Left ventricle myocardium inferior (tissue), 1 donor: ENCODE measurements at places on chromosomes 2 and 18. TPM values are rescaled to one million over a fixed set of nuclear protein-coding genes. Genes with fewer than 3 reads are reported as not detected.

Gene KIAA2012
- not detected for total RNA-seq

Gene CENPA
- 2.5 TPM for total RNA-seq

Gene GTF2A1L
- not detected for total RNA-seq

Gene LINC00305
- not detected for total RNA-seq

Gene COL4A3
- 4.4 TPM for total RNA-seq

Gene MAP3K20
- total RNA-seq: 466 TPM

Gene PAX3
- total RNA-seq: 0.30 TPM

Gene CNGA3
- not detected for total RNA-seq

Gene ANKRD62
- total RNA-seq: not detected

Gene CFAP53
- total RNA-seq: 0.16 TPM

Gene KCNG3
- not detected for total RNA-seq

GRCh38 chr2:1793868-1794445 lies 49.6 kb upstream of the PXDN start:
- H3K27me3 ChIP-seq: peaks cover 67% of the 10 kb centered on the region
- no peak overlapping the region for H3K4me3 ChIP-seq
- no peaks in the 10 kb centered on the region for H3K36me3 ChIP-seq
- no peak overlapping the region for H3K27ac ChIP-seq

GRCh38 chr2:182666674-182667314 lies 49.3 kb upstream of the DNAJC10 start:
- no peak overlapping the region for H3K4me3 ChIP-seq
- H3K27me3 ChIP-seq: no peaks in the 10 kb centered on the region
- no peaks in the 10 kb centered on the region for H3K4me1 ChIP-seq
- no peak for DNase-seq

- no peaks in the 10 kb centered on the region for H3K36me3 ChIP-seq
- no peak overlapping the region for H3K4me3 ChIP-seq
Observed at GRCh38 chr18:60966876-60967275, 366.4 kb upstream of the CDH20 start.

GRCh38 chr18:75548353-75548905 lies 120.9 kb upstream of the SMIM21 start:
- no peak for DNase-seq
- H3K4me1 ChIP-seq: no peaks in the 10 kb centered on the region

DNA sequence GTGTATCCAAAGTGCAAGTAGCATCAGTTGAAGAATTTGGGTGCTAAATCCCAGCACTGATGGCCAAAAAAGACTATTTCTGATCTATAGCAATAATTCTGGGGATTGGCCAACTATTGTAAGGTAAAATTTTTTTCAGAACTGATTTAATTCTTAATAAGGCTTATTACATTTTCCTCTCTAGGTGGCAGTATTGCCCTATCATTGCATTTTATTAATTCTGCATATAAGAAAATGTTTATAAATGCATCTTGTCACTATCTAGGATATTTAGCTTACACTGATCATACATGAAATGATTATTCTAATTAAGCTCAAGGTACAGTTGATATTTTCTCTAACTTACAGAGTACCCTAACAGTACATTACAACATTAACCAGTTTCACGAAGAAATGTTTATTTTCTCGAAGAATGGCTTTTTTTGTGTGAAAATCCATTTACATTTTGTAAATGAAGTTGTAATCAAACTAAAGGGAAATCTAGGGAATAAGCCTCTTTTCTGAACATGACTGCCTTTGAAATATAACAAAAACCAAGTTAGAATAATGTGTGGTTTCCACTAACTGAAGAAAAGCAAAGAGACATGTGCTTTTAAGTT lies 11.0 kb downstream of the TTN start:
- H3K36me3 ChIP-seq: peaks cover 63% of the 10 kb centered on the region
- no peak overlapping the region for H3K27ac ChIP-seq
- DNase-seq: no peak
- no peaks in the 10 kb centered on the region for H3K27me3 ChIP-seq
- no peak overlapping the region for H3K4me3 ChIP-seq
- H3K4me1 ChIP-seq: peaks cover 58% of the 10 kb centered on the region

- H3K4me1 ChIP-seq: peaks cover 42% of the 10 kb centered on the region
- no peaks in the 10 kb centered on the region for H3K27me3 ChIP-seq
- H3K27ac ChIP-seq: peak overlapping the region; percentile 59
Observed at GRCh38 chr2:197838579-197838978, 34.2 kb downstream of the PLCL1 start.

DNA sequence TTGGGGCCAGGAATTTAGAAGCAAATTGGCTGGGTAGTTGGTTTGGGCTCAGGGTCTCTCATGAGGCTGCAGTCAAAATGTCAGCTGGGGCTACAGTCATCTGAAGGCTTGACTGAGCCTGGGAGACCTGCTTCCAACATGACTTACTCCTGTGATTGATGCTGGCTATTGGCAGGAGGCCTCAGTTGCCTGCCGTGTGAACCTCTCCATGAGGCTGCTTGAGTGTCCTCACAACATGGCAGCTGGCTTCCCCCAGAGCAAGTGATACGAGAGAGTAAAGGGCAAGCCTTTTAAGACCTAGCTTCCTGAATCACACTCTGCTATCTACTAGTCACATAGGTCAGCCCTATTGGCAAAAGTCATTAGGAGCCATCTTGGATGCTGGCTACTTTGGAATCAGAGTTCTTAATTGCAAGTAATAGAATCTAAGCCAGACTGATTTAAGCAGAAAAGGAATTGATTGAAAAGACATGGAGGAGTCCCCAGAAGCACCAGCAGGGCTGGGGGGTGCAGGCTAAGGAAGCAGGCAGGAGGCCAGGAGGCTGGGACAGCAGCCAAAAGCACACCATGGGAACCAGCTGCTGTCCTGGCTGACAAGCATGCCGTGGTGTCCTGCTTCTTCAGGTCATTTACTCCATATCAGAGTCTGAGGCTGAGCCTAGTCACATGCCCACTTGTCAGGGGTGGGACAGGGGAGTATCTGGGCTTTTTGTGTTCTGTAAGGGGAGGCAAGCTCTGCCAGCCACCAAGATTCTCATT lies 7.8 kb upstream of the GIGYF2 start:
- H3K4me3 ChIP-seq: no peak overlapping the region
- H3K27ac ChIP-seq: peak overlapping the region; percentile 58
- DNase-seq: peak; percentile 65
- no peaks in the 10 kb centered on the region for H3K36me3 ChIP-seq

DNA sequence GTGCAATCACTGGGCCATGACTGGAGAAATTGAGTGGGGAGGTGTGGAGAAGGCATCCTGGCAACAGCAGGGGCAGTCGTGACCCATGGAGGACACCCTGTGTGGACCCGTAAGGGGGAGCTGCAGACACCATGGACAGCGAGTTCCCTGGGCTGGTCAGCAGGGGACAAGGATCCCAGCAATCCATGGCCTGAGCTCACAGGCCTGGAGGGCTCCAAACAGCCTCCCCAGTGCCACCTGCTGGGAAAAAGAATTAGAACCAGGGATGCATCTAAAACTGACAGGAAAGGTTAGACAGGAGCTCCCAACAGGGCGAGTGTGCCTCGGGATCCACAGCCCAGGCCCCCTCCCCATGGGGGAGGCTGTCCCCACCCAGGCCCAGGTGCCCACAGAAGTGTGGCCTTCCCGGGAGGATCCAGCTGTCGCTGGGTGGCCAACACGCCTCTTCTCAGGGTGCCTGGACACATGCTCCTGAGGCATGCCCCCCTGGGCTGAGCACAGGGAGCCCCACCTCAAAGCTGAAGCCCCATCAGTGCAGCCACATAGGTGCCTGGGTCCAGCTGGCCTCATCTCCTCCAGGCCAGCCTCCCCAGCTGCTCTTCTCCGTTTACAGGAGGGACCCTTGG lies 20.5 kb upstream of the KIF1A start:
- H3K27me3 ChIP-seq: peaks cover 68% of the 10 kb centered on the region
- no peak overlapping the region for H3K4me3 ChIP-seq
- no peaks in the 10 kb centered on the region for H3K4me1 ChIP-seq
- DNase-seq: no peak

GRCh38 chr2:1718339-1719220 lies 25.7 kb downstream of the PXDN start:
- no peak overlapping the region for H3K4me3 ChIP-seq
- H3K36me3 ChIP-seq: no peaks in the 10 kb centered on the region
- no peak for DNase-seq
- H3K27ac ChIP-seq: peak overlapping the region; percentile 79

- H3K4me3 ChIP-seq: peak within 1 kb of the TSS; percentile 56
- peaks cover 12% of the 10 kb centered on the region for H3K4me1 ChIP-seq
- peaks cover 78% of the 10 kb centered on the region for H3K27me3 ChIP-seq
- no peaks in the 10 kb centered on the region for H3K36me3 ChIP-seq
- H3K27ac ChIP-seq: no peak within 1 kb of the TSS
- DNase-seq: no peak
Observed at GRCh38 chr2:110732422-110733413, at the start of gene ACOXL. TSS of gene ACOXL (plus strand) at chr2:110732573. CDS start at chr2:110768390, 35,817 bp downstream.

- H3K27me3 ChIP-seq: peaks cover 7% of the 10 kb centered on the region
- no peak overlapping the region for H3K4me3 ChIP-seq
- H3K27ac ChIP-seq: no peak overlapping the region
- no peaks in the 10 kb centered on the region for H3K4me1 ChIP-seq
Observed at GRCh38 chr2:221981912-221982470, 316.8 kb downstream of the PAX3 start.

- H3K36me3 ChIP-seq: no peaks in the 10 kb centered on the region
- no peak overlapping the region for H3K27ac ChIP-seq
- no peak overlapping the region for H3K4me3 ChIP-seq
Observed at GRCh38 chr2:120404941-120405758, 59.2 kb downstream of the INHBB start.

DNA sequence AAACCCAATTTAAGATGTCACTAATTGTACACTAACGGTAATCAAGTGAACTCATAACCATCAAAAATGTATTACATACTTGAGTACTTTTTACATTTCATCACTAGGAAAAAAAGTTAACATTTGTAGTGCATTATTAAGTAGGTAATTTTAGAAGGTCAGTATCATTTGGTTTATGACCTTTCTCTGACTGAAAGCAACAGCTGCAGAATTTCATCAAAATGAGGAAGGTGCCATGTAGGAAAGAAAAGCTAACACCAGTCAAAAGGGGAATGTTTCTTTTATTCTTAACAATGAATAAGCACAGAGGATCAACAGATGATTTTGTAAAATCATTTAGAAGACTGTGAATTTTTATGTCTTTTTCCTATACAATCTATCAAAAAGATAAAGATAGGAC lies 79.0 kb downstream of the PIGN start:
- no peaks in the 10 kb centered on the region for H3K4me1 ChIP-seq
- H3K4me3 ChIP-seq: no peak overlapping the region
- H3K27ac ChIP-seq: no peak overlapping the region
- H3K36me3 ChIP-seq: peaks cover 8% of the 10 kb centered on the region
- no peak for DNase-seq

DNA sequence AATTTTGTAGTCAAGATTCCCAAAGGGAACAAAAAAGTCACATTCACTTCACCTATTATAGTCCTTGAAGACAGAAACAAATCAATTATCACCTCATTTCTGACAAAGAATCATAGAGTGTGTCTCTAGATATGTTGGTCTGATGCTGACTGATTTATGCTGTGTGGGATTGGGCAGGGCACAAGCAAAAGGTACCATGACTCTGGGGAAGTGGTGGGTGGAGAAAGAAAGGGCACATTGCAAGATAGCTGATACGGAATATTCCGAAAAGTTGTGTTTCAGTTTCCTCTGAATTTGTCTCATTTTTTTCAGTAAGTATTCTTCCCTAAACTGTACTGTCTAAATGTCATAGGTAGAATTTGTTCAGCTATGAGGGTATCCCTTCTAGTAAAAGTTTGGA lies 268.0 kb downstream of the MREG start:
- no peak for DNase-seq
- H3K4me1 ChIP-seq: peaks cover 25% of the 10 kb centered on the region
- no peaks in the 10 kb centered on the region for H3K36me3 ChIP-seq
- H3K4me3 ChIP-seq: no peak overlapping the region
- H3K27me3 ChIP-seq: no peaks in the 10 kb centered on the region

GRCh38 chr18:34695310-34695709 lies 14.8 kb upstream of the DTNA start:
- no peaks in the 10 kb centered on the region for H3K27me3 ChIP-seq
- H3K4me1 ChIP-seq: peaks cover 36% of the 10 kb centered on the region
- H3K36me3 ChIP-seq: no peaks in the 10 kb centered on the region

GRCh38 chr2:233501198-233502076 lies 65.1 kb downstream of the USP40 start:
- no peak for DNase-seq
- H3K36me3 ChIP-seq: peaks cover 81% of the 10 kb centered on the region
- H3K4me1 ChIP-seq: peaks cover 22% of the 10 kb centered on the region
- no peaks in the 10 kb centered on the region for H3K27me3 ChIP-seq
- no peak overlapping the region for H3K4me3 ChIP-seq
- no peak overlapping the region for H3K27ac ChIP-seq

DNA sequence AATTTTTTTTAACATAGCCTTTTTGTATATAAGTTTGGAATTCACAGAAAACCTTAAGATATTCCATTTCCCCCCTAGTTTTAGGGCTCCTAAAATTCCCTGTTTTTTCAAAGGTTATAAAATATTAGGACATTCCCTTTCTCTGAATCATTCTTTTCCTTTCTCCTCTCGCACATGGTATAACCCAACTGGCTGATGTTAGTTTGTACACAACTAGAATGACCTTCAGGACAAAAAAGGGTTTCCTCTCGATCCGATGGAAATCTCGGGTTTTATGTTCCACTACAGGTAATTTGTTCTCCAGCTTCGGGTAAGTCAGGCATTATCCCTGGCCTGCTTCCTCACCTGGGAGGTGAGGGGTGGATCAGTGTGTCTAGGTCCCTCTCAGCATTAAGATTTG lies 215.1 kb downstream of the LDLRAD4 start:
- no peaks in the 10 kb centered on the region for H3K27me3 ChIP-seq
- DNase-seq: no peak
- H3K4me1 ChIP-seq: peaks cover 45% of the 10 kb centered on the region
- H3K4me3 ChIP-seq: no peak overlapping the region

DNA sequence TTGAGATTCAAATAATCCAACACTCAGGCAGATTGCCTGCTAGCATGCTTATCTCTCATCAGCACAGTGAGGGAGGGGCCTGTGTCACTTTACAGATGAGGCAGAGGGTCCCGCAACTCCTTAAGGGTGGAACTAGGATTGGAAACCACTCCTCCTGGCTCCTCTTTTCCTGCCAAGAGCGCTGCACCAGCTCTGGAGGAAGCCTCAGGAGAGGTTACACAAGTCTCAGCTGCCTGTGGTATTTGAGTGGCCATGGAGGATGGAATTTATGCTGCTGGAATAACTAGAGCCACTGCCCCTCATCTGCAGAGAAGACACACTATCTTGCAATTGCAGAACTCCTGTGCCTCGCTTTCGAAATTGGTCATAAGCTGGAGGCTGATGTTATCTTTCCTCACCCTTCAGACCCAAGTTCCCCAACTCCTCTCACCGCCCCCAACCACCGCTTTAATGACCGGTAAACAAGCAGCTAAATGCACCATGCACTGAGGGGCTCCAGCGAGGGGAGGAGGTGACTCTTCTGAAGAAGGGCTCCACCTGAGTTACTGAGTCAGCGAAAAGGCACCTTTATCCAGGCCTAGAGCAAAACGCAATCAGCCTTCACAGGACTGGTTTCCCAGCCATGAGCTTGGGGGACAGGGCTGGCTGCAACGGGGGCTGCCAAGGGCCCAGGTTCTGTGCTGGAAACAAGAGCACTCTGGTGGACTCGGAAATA lies 245.8 kb downstream of the SOX11 start:
- DNase-seq: no peak
- no peaks in the 10 kb centered on the region for H3K27me3 ChIP-seq
- no peak overlapping the region for H3K27ac ChIP-seq
- peaks cover 12% of the 10 kb centered on the region for H3K4me1 ChIP-seq
